ENCODE measurements at places on chromosomes 16 and 17. TPM values are rescaled to one million over a fixed set of nuclear protein-coding genes. Genes with fewer than 3 reads are reported as not detected.

GRCh38 chr16:85204242-85205010, 92.2 kb upstream of the CIBAR2 start:
- no peak for DNase-seq

GRCh38 chr16:2838928-2839327, 8.8 kb downstream of the ZG16B start:
- DNase-seq: peak; percentile 41

DNA sequence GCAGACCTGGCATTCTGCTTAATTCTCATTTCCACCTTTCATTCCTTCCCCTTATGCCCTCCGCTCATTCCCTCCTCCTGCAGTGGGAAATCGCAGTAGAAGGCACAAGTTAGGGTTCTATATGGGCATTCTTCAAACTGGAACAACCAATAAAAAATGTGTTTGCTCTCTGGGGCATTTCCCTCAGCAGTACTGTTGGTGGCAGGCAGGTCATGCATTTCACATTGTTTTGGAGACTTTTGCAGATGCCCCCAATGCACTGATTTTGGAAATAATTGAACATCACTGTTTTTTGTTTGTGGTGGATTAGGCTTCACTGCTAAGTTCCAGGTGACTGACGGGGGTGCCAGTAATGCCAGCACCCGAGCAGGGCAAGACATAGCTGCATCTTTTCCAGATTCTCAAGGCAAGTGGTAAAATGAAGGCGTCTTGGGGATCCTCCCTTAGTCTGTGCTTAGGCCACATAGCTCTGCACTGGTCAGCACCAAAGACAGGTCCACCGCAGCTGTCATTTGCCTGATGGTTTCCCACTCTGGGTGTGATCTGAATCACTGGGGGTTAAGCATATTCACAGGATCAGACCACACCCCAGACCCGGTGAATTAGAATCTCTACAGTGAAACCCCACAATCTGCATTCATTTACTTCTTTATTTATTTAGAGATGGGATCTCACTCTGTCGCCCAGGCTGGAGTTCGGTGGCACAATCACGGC, 304.5 kb downstream of the CPPED1 start:
- DNase-seq: no peak

DNA sequence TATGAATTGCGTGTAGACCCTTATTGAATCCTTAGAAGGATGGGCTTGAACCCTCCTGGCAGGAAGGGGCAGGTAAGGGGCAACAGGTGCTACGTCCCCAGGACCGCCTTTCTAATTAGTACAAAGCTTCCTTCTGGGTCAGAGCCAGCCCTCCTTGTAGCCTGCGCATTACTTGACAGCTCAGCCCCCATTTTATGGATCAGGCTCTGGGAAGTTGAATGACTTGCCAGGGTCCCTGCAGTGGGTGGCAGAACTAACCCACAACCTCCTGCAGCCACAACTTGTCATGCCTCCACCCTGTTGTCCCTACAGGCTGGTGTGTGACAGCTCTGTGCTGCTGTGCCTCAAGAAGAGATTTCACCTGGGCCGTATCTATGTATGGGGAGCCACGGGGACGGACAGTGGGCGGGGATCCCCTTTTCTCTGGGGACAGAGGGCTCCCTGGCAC, 2.7 kb downstream of the MYO15B start:
- no peak for DNase-seq

DNA sequence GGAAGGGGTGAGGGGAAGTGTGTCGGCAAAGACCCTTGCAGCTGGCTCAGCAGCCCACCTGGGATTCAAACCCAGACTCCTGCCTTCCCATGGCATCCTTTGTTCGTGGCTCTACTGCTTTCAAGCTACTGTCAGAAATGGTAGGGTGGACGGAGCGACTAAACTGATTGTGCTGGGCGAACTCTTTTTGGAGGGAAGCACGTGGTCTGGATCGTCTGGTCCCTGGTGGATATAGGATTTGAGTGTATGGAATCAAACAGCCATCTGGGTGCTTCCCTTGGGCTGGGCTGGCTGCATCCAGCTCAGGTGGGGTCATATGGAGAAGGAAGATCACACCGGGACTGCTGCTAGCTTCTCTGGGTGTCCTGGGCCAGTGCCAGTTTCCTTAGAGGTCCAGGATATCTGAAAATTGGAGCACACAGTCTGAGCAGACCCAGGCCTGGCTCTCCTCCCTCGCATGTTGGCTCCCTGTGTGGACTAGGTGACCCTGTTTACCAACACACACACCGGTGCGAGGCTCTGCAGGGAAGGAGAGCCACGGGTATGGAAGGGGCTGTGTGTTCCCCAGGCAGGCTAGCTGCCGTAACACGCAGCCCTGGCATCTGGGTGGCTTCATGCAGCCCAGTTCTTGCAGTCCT, 8.6 kb downstream of the CMIP start:
- DNase-seq: no peak

The CCL14 gene
- 43.3 TPM for total RNA-seq

- DNase-seq: no peak
These were observed 59.1 kb downstream of the WSB1 start for GRCh38 chr17:27353033-27353460.

DNA sequence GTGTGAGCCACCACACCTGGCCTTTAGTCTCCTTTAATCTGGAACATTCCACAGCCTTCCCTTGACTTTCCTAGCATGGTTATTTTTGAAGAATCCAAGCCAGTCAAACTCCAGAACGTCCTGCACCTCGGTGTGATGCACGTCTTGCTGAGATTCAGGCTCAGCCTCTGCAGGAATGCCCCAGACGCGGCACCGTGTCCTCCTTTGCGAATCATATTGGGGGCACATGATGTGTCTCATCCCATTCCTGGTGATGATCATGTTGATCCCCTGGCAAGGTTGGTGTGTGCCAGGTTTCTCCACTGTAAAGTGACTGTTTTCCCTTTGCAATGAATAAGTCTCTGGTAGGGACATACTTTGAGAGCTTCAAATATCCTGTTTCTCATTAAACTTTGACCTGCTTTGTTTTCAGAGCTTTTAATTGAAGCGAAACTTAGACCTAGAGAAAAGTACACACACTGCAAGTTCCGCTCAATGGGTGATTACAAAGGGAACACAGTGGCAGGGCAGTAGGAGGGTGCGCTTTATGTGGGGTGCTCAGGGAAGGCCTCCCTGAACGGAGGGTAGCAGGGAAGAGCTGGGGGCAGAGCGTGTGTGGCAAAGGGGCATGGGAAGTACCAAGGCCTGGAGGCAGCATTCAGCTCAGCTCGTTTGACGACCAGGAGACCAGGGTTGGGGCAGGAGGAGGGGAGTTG, 9.6 kb upstream of the ATP2C2 start:
- DNase-seq: no peak

DNA sequence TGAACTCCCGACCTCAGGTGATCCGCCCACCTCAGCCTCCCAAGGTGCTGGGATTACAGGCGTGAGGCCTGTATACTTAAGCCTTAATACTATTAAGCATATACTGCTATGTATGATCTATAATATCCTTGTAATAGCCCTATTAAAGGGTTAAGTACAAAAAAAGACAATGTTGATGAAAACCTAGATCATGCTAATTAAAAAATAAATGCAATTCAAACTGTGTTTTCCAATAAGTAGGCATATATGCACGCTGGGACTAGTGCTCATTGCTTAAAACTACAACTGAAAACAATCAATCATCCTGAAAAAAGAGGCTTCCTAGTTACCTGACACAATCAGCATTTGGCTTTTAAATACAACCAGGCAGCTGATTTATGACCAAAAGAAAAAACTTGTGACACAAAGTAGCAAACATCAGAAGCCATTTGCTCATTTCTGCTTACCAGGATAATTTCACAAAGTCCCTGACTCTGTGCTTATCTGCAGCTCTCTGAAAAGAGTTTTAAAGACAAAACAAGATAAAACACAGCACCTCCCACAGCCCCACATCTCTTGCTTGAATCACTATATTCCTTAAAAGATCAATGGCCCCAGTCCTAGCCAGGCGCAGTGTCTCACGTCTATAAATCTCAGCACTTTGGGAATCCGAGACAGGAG, 11.1 kb downstream of the ZNF385C start:
- DNase-seq: no peak

DNA sequence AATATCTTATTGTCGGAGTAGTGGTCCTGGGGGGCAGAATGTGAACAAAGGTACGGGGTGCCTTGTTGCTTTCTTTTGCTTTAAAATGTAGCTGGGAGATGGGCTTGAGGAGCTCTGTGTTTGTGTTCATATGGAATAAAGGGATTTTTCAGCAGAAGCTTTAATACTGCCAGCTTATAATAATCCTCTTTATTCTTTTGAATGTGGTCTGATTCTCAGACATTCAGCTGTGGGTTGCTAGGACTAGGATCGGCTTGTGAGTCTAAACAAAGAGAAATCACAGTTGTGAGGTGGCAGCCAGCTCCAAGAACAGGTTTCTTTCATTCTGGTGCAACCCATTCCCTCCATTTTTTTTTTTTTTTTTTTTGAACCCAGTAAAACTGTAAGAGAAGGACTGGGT, 7.2 kb downstream of the MRPL58 start:
- no peak for DNase-seq

DNA sequence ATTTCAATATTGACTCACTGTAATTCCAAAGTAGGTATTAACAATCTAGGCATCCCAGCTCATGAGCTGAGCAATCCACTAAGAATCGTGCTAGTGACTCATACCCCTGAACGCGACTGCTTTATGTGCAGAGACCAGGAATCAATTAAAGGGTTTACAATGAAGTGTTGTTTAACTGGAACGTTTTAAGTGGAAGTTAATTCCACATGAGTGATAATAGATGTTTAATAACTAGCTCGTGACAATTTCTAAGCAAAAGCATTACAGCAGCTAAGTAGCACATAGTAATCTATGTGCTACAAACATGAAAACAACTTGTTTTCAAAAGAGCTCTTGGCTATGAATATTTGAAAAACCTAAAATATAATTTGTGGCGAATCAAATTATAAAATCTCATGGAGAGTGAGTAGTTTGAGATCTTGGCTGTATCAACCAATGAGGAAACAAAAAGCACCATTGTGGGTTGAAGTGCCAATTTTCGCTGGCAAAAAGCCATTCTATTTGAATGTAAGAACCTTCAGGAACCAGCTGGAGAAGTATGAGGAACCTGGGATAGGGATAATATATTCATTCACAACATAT, 9.4 kb downstream of the GJC1 start:
- DNase-seq: no peak

GRCh38 chr17:21452377-21453143, 76.4 kb downstream of the KCNJ12 start:
- peak; percentile 72 for DNase-seq

GRCh38 chr17:42561897-42562387, at the start of gene COASY:
Gene COASY (plus strand): TSS chr17:42562148. CDS start chr17:42562623, 475 bp downstream.
- peak; percentile 97 for DNase-seq

GRCh38 chr17:2710071-2710802, 1.3 kb downstream of the CLUH start:
- DNase-seq: no peak

DNA sequence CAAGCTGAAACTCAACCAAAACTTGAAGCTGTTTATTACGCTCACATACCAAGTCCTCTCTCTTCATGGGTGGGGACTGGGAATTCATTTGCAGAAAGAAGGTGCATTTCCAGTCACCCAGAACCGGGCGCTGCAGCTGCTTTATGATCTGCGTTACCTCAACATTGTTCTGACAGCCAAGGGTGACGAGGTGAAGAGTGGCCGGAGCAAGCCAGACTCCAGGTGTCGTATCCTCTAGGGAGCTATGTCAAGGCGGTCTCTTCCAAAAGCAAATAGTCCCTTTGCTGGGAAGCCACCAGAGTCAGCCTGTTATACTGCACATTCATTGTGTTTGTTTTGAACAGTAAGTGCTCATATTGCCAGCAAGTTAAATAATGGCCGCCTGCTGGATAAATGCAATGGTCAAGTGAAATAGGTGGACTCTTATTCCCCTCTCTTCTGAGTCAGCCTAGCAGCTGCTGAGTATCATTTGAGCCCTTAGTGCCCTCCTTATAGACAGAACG, 12.7 kb downstream of the COG1 start:
- no peak for DNase-seq

The ADAM11 gene
- total RNA-seq: 2.8 TPM

The METTL23 gene
- total RNA-seq: 35.0 TPM

DNA sequence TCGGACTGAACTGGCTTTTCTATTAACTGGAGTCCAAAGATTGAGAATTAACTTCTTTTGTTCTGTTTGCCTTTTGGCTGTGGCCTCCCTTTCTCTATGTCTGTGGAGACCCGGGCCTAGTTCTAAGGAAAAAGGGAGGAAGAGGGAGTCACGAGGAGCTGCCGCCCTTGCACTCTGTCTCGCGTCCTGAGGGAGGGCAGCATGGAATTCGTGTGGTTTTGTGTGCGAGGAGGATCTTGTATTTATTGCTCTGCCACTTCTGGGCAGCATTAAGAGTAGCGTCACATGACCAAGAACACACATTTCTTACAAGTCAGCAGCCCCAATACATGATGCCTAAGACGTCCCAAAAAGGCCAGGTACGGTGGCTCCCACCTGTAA, 23.6 kb downstream of the METTL22 start:
- no peak for DNase-seq

DNA sequence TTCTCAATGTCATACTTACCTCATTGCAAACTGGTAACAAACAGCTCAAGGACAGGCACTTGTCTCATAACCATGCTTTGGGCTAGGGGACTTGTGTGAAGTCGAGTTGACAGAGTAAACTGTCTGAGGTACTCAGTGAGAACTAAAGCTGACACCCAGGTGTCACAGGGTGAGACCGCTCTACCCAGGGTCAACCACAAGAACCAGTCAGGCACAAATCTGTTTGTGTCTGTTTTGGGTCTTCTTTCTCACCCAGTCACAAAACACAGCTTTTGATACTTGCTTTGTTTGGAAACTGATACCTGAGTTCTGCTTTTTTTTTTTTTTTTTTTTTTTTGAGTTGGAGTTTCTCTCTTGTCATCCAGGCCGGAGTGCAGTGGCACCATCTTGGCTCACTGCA, 161.1 kb downstream of the STX8 start:
- no peak for DNase-seq

GRCh38 chr16:9509663-9510062, 418.2 kb downstream of the HAPSTR1 start:
- DNase-seq: no peak

DNA sequence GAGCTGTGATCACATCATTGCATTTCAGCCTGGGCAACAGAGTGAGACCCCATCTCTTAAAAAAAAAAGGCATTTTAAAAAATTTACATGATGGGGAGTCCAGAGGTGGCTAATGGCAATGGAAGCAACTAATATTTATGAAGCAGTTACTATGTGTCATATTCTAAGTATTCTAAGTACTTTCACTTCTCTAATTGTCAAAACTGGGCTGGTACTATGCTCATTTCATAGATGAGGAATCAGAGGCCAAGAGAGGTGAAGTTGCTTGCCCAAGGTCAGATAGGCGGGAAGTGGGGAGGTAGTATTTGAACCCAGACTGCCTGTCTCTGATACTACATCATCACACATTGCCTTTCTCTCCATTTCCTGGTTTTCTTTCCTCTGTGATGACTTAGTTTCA, 50.7 kb downstream of the SLC5A11 start:
- DNase-seq: no peak

GRCh38 chr16:63749276-63749675, 1372.6 kb downstream of the CDH11 start:
- DNase-seq: no peak

- no peak for DNase-seq
These were observed 30.1 kb downstream of the CIITA start for GRCh38 chr16:10906914-10907756.
